ENCODE measurements at places on chromosomes 7 and 10.

DNA sequence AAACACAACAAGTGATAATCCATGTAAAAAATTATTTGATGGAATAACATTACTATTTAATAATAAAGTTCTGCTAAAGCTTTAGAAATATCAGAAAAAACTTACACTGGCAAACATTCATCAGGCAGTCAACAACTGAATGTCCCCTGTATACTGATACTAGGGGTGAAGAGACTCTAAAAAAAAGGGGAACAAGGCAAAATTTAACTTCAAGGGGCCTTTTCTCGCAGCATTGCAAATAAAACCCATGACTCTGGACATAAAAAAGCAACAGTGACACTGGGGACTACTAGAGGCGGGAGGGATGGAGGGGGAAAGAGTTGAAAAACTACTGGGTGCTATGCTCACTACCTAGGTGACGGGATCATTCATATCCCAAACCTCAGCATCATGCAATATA, 5.8 kb upstream of the IFRD1 start:
- no peak for DNase-seq

DNA sequence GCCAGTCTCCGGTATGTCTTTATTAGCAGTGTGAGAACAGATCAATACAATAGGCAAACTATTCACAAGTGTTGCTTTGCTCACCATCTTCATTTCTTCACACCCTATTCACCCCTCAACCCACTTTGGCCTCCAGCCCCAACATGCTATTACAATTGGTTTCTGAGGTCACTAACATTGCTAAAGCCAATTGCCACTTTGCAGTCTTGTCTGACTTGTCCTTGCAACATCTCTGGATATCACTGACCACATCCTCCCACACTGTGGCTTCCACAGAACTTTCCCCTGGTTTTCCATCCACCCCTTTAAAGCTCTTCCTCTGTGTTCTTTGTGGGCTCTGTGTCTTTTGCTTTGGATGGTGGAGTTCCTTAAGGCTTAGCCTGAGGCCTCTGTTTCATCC, 5.2 kb upstream of the APBB1IP start:
- DNase-seq, result no peak

- no peak for DNase-seq
Observed at GRCh38 chr7:130882396-130882795, 148.4 kb upstream of the KLF14 start.

DNA sequence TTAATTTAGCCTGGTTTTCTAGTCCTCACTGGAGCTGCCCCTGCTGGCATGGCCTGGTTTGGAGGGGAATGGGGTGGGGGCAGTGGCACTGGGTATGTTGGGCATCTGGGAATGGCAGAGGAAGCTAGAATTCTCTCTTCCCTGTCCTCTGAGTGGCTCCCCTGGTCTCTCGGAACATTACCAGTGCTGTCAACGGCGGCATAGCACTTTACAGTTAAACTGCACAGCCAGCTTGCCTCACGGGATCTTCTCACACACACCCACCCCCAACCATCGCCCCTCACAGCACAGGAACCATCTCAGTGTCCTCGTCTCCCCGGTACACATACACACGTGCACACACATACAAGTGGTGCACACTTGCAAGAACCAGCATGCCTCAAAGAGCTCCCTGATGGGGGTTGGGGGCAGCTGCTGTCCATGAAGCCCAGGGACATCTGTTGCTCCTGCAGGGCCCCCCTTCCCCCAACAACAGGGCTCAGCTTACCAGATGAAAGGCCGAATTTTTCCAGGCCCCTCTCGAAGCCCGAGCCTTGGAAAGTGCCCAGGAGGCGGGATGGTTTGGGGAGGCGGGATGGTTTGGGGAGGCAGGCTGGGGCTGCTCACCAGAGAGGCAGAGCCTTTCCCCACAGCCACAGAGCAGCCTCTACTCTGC, 41.0 kb downstream of the TSPAN15 start:
- no peak for DNase-seq

DNA sequence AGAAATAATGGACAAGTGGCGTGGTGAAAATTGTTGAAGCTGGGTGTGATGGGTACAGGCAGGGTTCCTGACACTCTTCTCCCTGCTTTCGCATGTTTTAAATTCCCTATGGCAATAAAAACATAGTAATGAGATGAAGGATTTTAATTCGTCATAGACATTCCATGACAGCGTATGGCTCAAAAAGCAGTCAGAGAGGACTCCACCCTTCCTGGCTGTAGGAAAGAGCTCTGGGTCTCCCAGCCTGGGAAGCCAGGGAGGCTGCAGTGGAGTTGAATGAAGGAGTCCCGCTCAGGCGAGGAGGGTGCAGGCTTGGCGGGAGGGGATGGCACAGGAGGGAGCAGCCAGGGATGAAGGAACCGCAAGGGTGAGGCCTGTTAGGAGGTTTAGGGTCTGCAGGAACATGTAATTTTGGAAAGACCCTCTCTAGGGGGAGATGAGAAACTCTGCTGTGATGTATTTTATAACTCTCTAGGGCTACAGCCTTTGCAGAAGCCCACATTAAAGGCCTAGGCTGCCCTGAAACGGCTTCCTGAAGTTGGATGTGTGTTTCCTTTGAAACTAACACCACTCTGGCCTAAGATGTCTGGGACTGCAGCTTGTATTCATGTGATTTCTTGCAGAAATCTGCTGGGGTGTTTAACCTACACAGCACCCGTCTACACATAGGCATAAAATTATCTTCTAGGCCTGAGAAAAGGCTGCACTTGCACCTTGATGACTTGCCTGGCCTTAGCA, 7.6 kb upstream of the LARP4B start:
- DNase-seq, result no peak

GRCh38 chr7:150451833-150452461, 1.5 kb downstream of the GIMAP8 start:
- no peak for DNase-seq

GRCh38 chr10:67668448-67668847, 27.5 kb downstream of the CTNNA3 start:
- DNase-seq, result no peak

GRCh38 chr10:62217683-62218082, 51.0 kb downstream of the RTKN2 start:
- no peak for DNase-seq

GRCh38 chr10:70286616-70287015, 2.8 kb upstream of the NPFFR1 start:
- DNase-seq, result no peak

GRCh38 chr7:128915271-128915819, 4.8 kb upstream of the KCP start:
- DNase-seq, result no peak

GRCh38 chr7:41674505-41675023, 28.3 kb downstream of the INHBA start:
- no peak for DNase-seq

- DNase-seq, result no peak
Observed at GRCh38 chr10:76429368-76430060, 998.1 kb downstream of the LRMDA start.

DNA sequence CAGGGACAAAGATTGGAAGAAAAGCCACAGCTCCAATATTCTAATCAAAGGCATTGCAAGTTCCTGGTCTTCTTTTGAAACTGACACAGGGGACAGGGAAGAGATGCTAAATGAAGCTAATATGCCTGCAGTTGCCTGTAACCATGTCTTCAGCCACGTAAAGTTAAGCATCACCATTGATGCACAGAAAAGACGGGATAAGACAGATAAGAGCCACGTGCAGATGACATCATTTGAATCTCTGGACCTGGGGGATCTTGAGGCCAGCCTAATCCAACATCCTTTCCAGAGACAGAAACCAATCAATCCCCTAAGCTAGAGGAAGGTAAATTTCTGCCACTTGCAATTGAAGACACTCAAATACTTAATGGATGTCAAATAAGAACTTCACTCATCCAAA, 93.4 kb downstream of the PIP4K2A start:
- no peak for DNase-seq

- no peak for DNase-seq
Observed at GRCh38 chr7:151076863-151077704, 3.5 kb downstream of the FASTK start.

DNA sequence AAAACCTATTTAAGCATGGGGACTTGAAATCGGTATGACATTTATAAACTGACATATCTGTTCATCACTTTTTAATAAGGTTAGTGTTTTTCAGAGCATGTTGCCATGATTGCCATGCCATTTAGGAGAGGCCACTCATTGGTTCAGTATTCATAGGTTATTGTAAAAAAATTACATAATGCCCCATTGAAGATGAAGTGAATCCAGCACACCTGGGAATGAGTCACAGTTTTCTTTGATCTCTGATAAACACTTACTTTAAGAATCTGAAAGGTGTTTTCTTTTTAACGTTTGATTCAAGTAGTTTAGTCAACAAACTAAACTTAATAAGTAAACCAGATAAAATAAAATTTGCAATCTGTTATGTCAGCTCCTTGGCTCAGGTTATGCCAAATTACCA, 278.3 kb downstream of the ARL4A start:
- DNase-seq, result no peak

- no peak for DNase-seq
Observed at GRCh38 chr10:3928078-3928477, 143.1 kb upstream of the KLF6 start.

GRCh38 chr7:73703757-73704639, 15.5 kb downstream of the STX1A start:
- no peak for DNase-seq

DNA sequence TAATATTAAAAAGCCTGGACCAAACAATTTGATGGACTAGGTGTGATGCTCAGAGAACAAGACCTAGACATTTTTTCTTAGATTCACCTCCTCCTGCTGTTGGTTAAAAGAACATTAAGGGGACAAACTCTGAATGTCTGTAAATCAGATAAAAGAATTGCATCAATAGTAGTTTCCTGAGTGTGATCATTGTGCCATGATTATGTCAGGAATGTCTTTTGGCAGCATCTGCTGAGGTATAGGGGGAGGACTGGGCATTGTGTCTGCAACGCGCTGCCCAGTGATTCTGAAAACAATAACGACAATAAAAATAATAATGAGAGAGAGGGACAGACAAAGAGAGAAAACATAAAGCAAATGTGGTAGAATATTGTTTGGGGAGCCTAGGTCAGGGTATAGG, 6.9 kb downstream of the C7orf57 start:
- no peak for DNase-seq

DNA sequence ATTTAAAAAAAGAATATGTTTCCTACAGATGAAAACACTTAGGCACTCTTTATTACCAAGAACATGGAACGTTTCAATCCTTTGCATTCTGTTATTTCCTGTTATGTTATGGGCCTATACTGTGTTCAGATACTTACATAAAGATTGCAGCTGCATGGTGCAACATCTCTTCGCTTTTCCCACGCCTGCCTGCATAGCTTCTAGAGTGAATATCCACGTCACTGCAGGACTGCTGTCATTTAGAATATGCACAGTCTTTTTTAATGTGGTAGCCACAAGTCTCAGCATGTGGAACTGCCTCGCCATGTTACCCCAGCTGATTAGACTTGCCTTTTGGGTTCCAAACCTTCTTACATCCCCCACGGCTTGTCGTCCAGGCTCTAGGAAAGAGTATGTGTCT, 69.6 kb upstream of the GATA3 start:
- no peak for DNase-seq

DNA sequence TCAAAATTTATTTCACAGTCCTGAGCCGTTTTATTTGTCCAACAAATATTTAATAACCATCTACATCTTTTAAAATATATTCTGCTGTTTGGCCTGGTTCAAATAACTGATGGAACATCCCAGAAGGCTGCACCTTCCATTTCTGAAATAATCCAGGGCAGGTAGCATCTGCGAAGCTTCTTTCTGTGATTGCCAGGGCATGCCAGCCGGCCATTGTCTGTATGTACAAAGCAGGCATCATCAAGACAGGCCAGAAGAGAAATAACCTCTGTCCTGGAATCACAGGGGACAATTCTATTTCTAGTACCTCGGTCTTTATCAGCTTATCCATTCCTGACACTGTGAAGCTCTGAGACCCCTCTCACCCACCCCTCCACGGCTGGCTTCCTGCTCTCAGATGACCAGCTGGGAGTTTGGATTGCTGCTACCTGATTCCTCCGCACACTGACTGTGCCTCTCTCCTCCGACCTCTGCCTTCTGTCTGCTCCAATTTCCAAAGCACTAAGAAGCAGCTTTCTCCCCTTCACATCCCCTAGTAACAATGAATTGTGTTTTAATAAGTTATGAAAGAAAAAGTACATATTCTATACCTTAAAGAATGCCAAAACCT, 8.0 kb downstream of the DGKI start:
- DNase-seq, result no peak

DNA sequence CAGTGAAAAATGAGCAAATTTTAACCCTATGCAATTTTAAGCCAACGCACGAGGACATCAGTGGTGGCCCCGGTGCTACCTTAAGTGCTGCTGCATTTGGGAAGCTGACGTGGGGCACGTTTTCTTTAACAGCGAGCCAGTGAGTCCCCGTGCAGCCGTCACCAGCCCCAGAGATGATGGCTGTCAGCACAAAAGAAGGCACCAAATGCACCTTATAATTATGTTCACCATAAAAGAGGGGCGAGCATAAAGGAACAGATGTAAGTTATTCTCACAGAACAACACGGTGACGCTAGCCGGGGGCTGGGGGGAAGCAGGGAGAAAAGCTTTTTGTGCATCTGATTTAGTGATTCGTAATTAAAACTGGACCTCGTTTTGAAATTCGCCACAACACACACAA, 260.1 kb downstream of the DNAJB6 start:
- no peak for DNase-seq

GRCh38 chr7:117011419-117012260, 58.3 kb downstream of the ST7 start:
- no peak for DNase-seq

DNA sequence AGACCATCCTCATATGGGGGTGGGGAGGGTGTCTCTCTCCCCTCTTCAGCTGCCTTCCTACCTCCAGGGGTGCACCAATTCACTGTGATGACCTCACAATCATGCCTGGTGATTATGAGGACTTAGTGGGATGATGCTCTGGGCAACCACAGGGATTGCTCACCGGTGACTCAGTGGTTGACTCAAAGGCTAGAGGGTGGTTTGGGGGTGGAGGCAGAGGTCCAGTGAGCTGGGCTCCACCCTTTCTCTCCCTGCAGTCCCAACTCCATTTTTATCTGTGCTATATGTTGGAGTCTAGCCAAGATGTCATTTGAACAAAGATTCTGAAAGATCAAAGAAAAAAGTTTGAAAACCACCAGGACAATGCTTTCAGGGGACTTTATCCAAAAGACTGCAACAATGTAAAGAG, 286.9 kb downstream of the KCNMA1 start:
- DNase-seq, result peak; percentile 98

DNA sequence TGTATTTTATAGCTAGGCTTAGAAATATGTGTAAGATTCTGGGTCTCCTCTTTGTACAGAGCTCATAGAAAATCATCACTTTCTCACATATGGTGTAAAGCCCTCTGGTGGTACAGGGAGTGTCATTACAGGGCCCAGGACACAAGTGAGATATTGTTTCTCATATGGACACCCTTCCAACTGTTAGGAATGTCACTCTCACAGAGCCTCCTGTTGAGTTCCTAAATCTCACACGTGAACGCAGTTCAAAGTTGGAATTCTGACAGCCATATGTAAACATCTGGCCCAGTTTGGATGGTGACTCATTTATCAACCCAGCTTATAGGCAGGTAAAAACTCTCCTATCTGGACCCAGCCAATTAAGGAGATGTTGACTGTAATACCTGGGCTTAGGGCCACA, 35.4 kb upstream of the ZNF107 start:
- no peak for DNase-seq

Measured in non-pigmented ciliary epithelial cell (primary cell).